ENCODE measurements at places on chromosomes 3 and 15. TPM values are rescaled to one million over a fixed set of nuclear protein-coding genes. Genes with fewer than 3 reads are reported as not detected.

- DNase-seq = no peak
Measured at GRCh38 chr15:70152070-70152480, 54.4 kb upstream of the TLE3 start.

GRCh38 chr3:60983906-60984305, 267.3 kb downstream of the FHIT start:
- no peak for DNase-seq

The TMOD2 gene
- total RNA-seq = 5.2 TPM

DNA sequence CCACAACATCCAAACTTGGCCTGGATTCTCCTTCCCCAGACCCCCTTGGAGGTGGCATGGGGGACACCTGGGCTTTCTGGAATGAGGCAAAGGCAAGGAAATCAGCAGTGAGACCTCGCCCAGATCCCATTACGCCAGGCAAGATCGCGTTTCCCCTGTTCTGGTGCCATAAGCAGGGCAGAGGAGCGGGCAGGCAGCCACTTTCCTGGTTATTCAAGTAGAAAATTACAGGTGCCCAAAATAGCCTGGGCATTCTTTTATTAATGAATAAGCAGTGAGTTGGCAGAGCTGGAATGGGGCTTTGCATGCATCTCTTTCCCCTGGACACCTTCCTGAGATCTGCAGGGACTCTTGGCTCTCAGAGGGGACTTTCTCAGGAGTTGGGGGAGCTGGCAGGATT, 31.5 kb upstream of the FAM107A start:
- DNase-seq = no peak

DNA sequence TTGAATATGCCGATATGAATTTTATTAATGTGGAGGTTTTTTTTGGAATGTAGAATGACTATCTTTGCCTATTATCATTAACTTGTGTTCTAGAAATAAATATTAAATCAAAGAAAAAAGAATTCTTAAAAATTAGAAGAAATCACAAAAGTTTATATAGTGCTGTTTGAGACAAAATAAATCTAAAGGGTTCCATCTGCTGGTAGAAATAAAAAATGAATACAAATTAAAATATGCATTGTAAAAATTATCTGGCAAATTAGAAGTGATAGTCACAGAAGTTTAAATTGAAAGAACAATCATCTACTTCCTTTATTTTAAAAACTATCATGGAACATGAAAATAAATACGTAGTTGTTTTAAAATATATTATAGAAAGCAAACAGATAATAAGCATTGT, 22.7 kb upstream of the ZBTB20 start:
- no peak for DNase-seq

The CACNA1D gene
- total RNA-seq = under 0.01 TPM
